Dermis lymphatic vessel endothelial cell (primary cell): ENCODE measurements at places on chromosomes 5 and 9. TPM values are rescaled to one million over a fixed set of nuclear protein-coding genes. Genes with fewer than 3 reads are reported as not detected.

The AK8 gene
- total RNA-seq: 0.09 and 0.11 TPM in 2 replicates

The TRIM36 gene
- 0.22 and 0.26 TPM in 2 replicates for total RNA-seq

The CCNJL gene
- total RNA-seq: 4.0 and 6.6 TPM in 2 replicates

The SH3GL2 gene
- total RNA-seq: 0.09 TPM in 1 of 2 replicates, not detected in the other

The MCIDAS gene
- total RNA-seq: not detected in 2 replicates

The DNLZ gene
- 10.0 and 11.8 TPM in 2 replicates for total RNA-seq

The ERCC6L2 gene
- total RNA-seq: 57.0 and 63.8 TPM in 2 replicates

The TEK gene
- total RNA-seq: 155 and 275 TPM in 2 replicates

The ORM2 gene
- not detected in 2 replicates for total RNA-seq

The PCDHB9 gene
- 0.22 and 0.26 TPM in 2 replicates for total RNA-seq

The PCDHGC5 gene
- total RNA-seq: 0.33 and 0.52 TPM in 2 replicates

The ARHGEF37 gene
- 12.2 and 16.0 TPM in 2 replicates for total RNA-seq

The GRIN1 gene
- total RNA-seq: under 0.01 TPM in 1 of 2 replicates, not detected in the other

The HNRNPA0 gene
- total RNA-seq: 17.3 and 19.8 TPM in 2 replicates

The FKTN gene
- total RNA-seq: 7.2 and 17.2 TPM in 2 replicates

The CNTLN gene
- 6.5 and 8.8 TPM in 2 replicates for total RNA-seq

The CRB2 gene
- not detected in 2 replicates for total RNA-seq

The CCDC183 gene
- total RNA-seq: 0.52 and 0.98 TPM in 2 replicates

The IFNB1 gene
- not detected in 2 replicates for total RNA-seq

The TAS2R1 gene
- not detected in 2 replicates for total RNA-seq

The TAL2 gene
- total RNA-seq: not detected in 2 replicates

The KCNV2 gene
- total RNA-seq: not detected in 2 replicates

The LCN12 gene
- total RNA-seq: 0.11 TPM in 1 of 2 replicates, not detected in the other

The DRD1 gene
- total RNA-seq: not detected in 2 replicates

The CDC25C gene
- 0.98 and 1.4 TPM in 2 replicates for total RNA-seq

The IFNA4 gene
- total RNA-seq: not detected in 2 replicates

The SOX30 gene
- total RNA-seq: under 0.01 TPM in 1 of 2 replicates, not detected in the other

The OR1Q1 gene
- not detected in 2 replicates for total RNA-seq

The FAXDC2 gene
- total RNA-seq: 14.8 and 15.5 TPM in 2 replicates

The C9orf72 gene
- total RNA-seq: 9.9 and 12.5 TPM in 2 replicates

The SLCO4C1 gene
- not detected in 2 replicates for total RNA-seq

The AHRR gene
- 2.0 and 2.9 TPM in 2 replicates for total RNA-seq

The GLDC gene
- total RNA-seq: 0.87 and 4.3 TPM in 2 replicates

The AIF1L gene
- 0.77 and 1.1 TPM in 2 replicates for total RNA-seq

The TNFSF8 gene
- total RNA-seq: not detected in 2 replicates

The CDH9 gene
- not detected in 2 replicates for total RNA-seq

The FBP2 gene
- total RNA-seq: not detected in 2 replicates

The FGF18 gene
- under 0.01 TPM in 1 of 2 replicates, not detected in the other for total RNA-seq

The WDR41 gene
- total RNA-seq: 56.0 and 80.3 TPM in 2 replicates

The TIMD4 gene
- total RNA-seq: not detected in 2 replicates

The PCDH12 gene
- 18.7 and 43.6 TPM in 2 replicates for total RNA-seq

The IFNA13 gene
- total RNA-seq: not detected in 2 replicates
